ENCODE measurements at places on chromosomes 16 and 17.

DNA sequence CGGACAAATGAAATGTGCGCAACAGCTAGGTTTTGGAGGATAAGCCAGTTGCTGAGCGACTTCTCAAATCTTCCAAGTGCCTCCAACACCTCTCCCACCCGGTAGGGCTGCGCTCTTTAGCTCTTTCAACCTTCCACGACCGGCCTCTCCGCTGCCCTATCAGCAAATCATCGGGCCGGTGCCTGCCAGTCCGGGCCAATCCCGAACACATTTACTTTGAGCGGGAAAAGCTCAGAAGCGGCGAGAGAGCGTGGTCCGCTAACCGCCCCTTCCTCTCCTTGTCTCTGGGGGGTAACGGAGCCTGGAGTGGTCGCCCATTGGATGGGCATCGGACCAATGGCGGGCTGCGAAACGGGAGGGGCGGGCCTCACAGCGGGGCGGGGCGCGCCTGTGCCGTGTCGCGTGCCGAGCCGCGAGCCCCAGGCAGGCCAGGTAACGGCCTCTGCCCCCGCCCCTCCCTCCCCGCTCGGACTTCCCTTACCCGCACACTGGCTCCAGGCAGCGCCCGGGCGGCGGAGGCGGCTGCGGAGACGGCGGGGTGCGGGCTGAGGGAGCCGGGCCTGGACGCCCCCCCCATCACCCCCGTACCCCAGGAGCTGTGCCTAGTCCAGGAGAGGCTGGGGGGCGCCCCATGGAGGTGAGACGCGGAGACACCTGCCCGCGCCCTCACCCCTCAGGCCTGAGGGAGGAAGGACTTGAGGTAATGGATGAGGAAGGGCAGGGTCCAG, at the start of gene MEIOC:
Gene MEIOC, plus strand, starts transcription at position 486 of the 728 bp plus-strand sequence. Its CDS starts 146 bp downstream, at position 632.
- DNase-seq, result no peak

- DNase-seq, result no peak
Measured at GRCh38 chr16:276426-277077, 808 bp upstream of the RGS11 start.

GRCh38 chr17:39357986-39358385, 43.4 kb downstream of the FBXL20 start:
- no peak for DNase-seq

DNA sequence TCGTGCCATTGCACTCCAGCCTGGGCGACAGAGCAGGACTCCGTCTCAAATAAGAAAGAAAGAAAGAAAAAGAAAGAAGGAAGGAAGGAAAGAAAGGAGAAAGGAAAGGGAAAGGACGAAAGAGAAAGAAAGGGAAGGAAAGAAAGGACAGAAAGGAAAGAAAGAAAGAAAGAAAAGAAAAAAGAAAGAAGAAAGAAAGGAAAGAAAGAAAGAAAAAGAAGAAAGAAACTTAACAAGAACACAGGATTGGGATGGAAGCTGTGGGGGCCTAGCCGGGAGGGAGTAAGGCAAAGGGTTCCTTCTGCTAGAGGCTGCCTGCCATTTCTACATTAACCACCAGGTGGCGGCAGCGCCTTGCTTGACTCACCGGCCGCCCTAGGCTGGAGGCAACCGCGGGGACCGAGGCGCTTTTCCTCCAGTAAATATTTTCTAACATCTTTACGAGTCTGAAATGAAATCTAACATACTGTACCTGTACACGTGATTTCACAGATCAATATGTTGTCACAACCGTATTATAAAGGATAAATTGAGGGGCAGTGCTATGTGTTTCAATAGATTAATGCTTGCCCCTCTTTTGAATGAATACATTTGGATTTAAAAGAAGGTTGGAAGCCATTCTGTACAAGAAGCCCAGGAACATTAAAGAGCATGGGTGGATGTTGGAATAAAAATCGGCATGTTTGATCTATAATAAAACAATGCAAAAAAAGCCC, 6.1 kb downstream of the GJD3 start:
- peak; percentile 87 for DNase-seq

DNA sequence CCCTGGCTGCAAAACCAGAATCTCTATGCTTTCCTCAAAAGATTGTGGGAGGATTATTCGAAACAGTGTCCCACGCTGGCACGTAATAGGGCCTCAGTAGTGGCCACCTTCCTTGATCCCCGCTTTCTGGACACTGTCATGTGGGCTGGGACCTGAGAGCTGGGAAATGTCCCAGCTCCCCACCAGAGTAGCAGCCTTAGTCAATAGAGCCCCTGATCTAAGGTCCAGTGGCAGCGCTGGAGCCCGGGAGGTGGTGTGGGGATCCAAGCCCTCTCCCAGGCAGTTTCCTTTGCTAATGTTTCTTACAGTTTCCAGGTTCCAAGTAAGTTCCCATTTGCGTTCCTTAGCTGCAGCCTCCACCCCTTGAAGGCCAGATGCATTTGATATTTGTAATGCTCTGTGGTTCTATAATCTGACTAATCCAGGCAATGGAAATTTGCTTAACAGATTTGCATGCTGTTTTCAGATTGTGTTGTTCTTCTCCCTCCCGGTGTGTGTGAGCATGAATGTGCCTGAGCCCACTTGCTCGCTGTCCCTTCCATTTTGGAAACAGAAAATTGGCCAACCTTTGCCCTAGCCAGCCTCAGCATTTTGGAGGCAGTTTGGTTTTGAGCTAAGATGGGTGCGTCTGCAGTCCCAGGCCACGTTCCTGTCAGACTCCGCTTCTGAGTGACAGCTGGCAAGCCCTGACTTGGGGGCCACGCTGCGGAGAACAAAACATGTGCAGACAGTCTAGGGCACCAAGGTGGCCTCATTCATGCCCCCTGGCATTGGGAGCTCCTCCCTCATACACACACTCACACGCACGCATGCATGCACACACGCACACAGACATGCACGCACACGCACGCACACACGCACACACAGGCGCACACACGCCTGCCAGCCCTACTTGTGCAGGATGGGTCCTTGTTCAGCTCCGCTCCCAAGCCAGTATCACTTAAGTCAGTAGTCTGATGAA, 69.4 kb downstream of the CCDC182 start:
- no peak for DNase-seq

All from effector CD4-positive, alpha-beta T cell (primary cell).